ENCODE measurements at places on chromosomes 7 and 10.

DNA sequence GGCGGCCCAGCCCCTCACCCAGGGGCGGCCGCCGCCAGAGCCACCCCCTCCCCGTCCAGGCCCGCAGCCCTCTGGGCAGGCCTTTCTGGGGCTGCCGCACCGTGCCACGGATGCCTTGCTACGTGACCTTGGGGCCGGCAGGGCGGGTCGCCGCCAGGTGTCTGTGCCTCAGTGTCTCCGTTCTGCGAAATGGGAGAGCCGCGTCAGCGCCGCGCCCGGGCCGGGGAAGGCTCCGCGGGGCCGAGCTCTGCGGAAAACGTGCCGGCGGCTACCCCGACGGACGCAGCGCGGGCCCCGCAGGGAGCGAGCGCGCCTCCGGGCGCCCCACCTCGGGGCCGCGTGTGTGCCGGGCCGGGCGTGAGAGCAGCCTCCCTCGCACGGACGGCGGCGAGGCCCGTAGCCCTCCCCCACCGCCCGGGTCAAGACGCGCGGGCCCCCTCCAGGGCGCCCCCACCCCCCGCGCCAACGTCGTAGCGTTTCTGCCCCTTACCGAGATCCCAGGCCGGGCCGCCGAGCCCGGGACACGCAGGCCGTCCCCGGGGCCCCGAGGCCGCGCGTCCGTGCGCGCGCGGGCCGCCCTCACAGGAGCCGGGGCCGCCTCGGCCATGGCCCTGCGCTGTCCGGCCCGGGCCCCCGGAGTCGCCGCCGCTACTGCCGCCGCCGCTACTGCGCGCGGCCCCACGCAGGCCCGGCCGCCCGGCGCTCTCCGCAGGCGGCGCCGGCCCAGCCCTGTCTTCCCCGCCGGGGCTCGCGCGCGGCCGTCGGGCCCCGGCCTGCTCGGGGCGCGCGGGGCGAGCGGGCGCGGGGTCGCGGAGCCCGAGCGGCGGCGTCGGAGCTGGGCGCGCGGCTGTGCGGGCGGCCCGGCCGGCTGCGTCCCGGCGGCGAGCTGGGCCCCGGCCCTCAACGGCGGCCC is 1.1 kb downstream of the ZNF777 start:
- peak; percentile 18 for DNase-seq

GRCh38 chr7:70838292-70838907 is 293.5 kb upstream of the GALNT17 start:
- no peak for DNase-seq

DNA sequence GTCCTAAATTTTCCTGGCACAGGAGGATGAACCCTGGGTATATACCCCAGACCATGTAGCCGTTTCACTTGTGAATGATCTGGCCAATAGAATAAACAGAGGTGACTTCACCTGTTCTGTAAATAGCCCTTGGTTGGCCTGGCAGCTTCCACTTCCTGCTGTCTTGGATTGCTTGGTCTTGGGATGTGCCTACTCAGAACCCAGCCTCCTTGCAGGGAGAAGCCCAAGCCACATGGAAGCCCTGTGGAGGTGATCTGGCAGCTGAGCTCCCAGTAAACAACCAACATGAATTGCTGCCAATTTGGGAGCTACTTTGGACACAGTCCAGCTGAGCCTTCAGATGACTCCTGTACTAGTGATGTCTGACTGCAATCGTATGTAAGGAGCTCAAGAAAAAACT is 4.8 kb upstream of the RAPGEF5 start:
- DNase-seq, result no peak

- DNase-seq, result no peak
These were observed 165.4 kb downstream of the ST7 start for GRCh38 chr7:117118579-117119180.

DNA sequence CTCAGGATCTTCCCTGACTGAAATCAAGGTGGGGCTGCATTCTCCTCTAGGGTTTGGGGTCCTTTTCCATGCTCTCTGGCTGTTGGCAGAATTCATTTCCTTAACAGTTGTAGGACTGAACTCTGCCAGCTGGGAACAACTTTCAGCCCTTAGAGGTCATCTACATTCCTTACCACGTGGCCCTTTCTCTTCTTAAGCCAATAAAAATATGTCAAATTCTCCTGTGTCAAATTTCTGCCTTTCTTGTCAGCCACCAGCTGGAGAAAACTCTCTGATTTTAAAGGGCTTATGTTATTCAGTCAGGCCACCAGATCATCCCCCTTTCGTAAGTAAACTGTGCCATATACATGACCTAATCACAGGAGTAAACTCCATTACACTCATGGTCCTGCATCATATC is 95.3 kb upstream of the IL6 start:
- DNase-seq, result no peak
